Smooth muscle cell of trachea (primary cell): ENCODE measurements at places on chromosomes 1 and 21. TPM values are rescaled to one million over a fixed set of nuclear protein-coding genes. Genes with fewer than 3 reads are reported as not detected.

The HSD3B2 gene
- not detected in 2 replicates for total RNA-seq

The LCK gene
- total RNA-seq = not detected in 2 replicates

The MCOLN2 gene
- total RNA-seq = 3.5 and 3.6 TPM in 2 replicates

The CR1L gene
- not detected in 2 replicates for total RNA-seq

The TP73 gene
- under 0.01 TPM in 1 of 2 replicates, not detected in the other for total RNA-seq

The FCRL4 gene
- total RNA-seq = not detected in 2 replicates

The INSRR gene
- under 0.01 TPM in 1 of 2 replicates, not detected in the other for total RNA-seq

The LSS gene
- total RNA-seq = 233 and 321 TPM in 2 replicates

The KIF17 gene
- total RNA-seq = 1.5 and 4.1 TPM in 2 replicates

The GBP6 gene
- under 0.01 and 0.15 TPM in 2 replicates for total RNA-seq
